Astrocyte (in vitro differentiated cells and primary cell): ENCODE measurements at places on chromosomes 7 and 10. TPM values are rescaled to one million over a fixed set of nuclear protein-coding genes. Genes with fewer than 3 reads are reported as not detected.

- DNase-seq = peak; percentile 50
Measured at GRCh38 chr10:123132576-123133477, 2.9 kb upstream of the HMX3 start.

DNA sequence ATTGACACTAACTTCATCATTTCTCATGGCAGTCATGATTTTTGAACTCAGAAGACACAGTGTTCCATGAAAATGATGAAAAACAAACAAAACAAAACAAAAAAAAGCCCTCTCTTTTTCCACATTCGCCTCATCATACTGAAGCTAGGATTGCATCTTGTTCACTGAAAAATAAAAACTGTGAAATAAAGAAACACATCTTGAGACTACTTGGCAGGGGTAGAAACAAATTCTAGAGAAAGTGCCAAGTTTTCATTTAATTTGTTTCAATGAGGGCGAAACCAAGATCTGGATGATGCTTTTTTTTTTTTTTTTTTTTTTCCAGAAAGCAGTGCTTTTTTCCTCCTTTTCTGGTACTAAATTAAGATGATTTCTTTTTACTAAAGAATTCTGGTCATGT is 350.4 kb upstream of the ETV1 start:
- no peak for DNase-seq

DNA sequence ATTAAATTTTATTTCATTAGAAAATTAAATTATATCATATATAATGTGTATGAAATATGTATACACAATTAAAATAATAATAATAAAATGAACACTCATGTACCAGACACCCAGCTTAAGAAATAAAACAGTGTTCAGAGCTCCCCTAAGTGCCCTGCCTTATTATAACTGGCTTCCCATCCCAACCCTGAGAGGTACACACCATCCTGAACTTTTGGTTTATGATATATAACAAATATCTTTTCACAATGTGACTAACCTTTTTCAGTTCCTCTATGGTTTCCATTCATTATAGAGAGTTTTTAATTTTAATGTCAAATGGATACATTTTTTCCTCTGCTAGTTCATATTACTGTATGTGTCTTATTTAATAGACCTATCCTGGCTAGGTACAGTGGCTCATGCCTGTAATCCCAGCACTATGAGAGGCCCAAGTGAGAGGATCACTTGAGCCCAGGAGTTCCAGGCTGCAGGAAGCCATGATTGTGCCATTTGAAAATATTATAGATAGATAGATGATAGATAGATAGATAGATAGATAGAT is 24.0 kb upstream of the STEAP2 start:
- no peak for DNase-seq

GRCh38 chr7:47488969-47489342 is 93.0 kb downstream of the TNS3 start:
- DNase-seq = no peak

Gene DNAJC12
- total RNA-seq = 1.7 and 2.1 TPM in 2 replicates

Gene ZNF37A
- total RNA-seq = 10.1 and 10.3 TPM in 2 replicates

Gene PLEKHS1
- total RNA-seq = not detected in 2 replicates

GRCh38 chr10:80964955-80965614 is 427.4 kb downstream of the SH2D4B start:
- DNase-seq = no peak

Gene HOXA7
- total RNA-seq = not detected in 2 replicates

Gene SPDYE2B
- total RNA-seq = not detected in 2 replicates

DNA sequence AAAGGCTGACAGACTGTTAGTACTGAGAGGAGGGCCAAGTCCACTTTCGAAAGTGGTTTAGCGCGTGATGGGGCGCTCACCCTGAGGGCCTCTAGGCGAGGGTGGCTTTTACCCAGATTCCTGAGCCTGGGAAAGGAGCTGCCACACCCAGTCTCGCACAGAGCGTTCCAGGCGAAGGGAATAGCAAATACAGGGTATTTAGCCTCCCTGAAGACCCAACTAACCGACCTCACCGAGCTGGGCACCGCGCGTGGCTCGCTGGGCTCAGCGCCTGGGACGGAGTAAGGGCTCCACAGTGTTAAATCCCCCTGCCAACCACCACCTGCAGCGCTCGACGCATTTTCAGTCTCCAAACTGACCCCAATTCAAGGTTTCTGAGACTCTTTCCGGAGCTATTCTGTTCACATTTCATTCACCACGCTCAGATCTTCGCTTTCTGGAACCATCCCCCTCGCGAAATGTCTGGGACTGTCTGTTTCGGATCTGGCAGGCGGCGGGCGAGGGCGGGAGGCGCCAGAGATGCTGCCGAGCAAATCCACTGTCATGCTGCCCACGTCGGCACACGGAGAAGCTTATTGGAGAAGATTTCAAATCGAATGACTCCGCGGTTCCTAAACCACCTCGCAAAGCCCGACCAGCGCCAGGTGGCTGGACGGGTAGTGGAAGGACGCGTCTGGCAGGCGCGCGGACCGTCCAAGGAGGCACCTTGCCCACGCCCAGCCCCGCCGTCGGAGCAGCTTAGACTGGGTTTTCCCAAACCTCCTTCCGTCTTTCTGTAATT is 1.4 kb upstream of the OSBPL3 start:
- DNase-seq = peak; percentile 70

Gene MGAM2
- 0.05 TPM in 2 replicates for total RNA-seq
